Stimulated activated CD8-positive, alpha-beta memory T cell treated with anti-CD3 and anti-CD28 coated beads, Interleukin-4, amount 100 ng/mL, for 1 hour (primary cell): ENCODE measurements at places on chromosomes 6 and 20.

GRCh38 chr20:15188415-15188814 lies 851.0 kb upstream of the FLRT3 start:
- DNase-seq: no peak

DNA sequence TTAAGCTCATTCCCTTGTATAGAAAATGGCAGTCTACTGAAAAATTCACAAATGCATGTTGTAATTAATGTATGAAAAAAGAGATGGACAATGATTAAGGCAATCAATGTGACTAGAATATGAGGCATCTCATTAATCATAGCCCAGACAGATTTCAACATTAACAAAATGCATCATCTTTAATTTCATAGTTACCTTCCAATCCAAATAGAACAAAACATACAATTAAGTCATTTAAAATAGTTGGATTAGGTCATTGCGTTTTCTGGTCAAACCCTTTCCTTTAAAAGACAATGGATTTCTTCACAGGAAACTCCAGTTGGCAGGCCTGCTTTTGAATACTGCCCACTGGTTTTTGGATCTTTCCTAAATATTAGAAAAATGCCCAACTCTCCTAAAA lies 203.9 kb downstream of the HAO1 start:
- no peak for DNase-seq

GRCh38 chr6:79702691-79703090 lies 71.6 kb downstream of the SH3BGRL2 start:
- DNase-seq: no peak

GRCh38 chr6:54194067-54194466 lies 82.8 kb downstream of the MLIP start:
- DNase-seq: no peak

- DNase-seq: no peak
These were observed 164.9 kb upstream of the RREB1 start for GRCh38 chr6:6942831-6943230.

DNA sequence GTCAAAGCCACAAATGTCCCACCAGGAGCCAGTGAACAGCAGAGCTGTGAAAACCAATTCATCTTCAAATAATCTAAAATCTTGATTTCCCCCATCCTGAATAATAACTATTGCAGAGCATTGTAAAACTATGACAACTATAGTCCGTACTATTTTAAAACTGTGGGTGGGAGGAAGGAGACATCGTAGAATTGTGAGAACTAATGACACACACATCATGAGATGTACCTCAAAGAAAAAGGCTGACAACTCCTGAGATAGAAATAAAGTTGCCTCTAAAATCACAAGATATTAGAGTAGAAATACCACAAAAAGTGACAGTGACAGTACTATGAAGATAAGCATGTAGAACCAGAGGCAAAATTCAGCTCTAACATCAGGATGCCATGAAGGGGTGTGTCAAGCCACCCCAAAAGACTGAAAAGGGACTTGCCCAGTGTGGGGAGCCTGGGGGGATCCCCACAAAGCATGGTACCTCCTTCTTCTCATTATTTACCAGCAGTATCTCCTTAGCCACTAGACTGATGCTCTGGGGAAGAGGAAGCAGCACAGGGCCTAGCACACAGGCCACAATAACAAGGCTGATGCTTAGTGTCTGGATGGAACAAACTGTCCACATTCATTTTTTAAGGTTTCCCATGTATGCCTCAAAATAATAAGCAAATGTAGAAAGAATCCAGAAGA lies 13.4 kb downstream of the NAPB start:
- no peak for DNase-seq

DNA sequence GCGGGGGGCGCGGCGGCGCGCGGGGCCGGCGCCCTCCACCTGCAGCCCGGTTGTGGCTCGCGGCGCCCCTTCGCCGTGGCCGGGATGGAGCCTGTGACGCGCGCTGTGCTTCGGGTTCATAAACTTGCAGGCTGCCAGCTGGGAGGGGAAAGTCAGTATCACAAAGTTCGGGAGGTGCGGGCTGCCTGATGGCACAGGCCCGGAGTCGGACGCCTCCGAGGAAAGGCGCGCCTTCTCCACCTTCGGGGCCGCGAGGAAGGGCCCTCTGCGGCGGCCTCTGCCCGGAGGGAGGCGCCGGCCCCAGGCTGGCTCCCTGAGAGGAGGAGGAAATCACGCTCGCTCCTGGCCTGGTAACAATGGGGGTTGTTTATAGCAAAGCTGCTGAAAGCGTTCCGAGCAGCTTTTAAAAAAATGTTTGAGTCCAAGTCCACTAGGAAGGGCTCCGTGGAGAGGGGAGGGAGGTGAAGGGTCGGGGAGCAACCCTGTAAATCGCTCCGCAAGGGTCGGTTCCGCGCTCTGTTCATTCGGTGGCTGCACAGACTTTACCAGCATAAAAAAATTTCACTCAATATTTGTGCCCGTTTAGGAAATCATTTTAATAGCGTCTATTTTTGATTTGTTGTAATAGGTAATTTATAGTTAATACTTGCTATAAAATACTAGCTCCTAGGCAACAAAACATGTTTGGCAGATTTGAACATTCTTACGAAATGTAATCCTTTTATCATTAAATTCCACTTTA lies 1.0 kb downstream of the AFDN start:
- no peak for DNase-seq

DNA sequence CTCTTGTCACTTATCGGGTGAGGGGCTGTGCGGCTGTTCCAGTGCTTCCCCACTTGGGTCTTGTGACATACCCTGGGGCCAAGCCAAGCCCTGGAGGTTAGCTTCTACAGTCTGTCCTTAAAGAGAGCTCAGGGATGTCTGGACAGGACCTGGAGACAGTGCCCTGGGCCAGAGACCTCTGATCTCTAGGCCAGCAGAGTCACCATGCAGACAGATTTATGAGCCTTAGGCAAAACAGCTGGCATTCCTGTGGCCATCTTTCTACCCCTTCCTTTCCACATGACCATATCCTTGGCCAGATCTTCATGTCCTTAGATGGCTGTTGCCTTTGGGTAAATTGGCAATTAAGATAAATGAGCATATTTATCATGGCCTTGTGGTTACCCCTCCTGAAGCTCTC lies 678.6 kb downstream of the MAFB start:
- DNase-seq: no peak

GRCh38 chr6:139378882-139379341 lies 4.5 kb upstream of the CITED2 start:
- no peak for DNase-seq

DNA sequence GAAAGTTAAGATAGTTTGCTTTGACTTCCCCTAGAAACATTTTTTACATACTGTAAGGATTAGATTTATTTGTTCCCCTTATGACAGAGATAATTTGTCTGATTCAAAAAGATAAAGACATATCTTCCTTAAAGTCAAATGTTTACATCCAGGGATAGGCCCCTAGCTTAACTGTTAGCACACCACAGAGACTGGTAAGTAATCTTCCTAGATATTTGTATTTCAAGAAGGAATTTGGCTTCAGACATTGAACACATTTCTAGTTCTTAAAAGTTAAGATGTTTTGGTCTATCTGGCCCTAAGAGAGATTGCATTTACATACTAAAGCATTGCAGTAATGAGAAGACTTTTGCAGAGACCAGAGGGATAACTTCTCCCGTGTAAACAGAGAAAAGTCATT lies 1201.1 kb upstream of the GJE1 start:
- no peak for DNase-seq

DNA sequence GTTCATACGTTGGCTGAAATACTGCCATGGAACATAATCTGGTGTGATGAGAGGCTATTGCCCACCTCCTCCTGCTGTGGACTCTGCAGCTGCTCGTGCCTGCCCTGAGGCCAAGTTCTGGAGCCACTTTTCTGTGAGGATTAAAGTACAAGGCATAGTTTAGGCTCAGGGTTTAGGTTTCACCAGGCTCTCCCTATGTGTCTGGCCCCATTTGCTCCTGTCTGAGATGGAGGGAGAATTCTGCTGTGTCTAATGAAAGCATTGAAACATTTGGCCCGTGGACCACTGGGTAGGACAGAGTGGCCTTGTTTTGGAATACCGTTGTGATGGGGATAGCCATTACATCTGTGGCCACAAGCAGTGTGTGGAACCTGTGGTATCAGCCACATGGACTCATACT lies 5.9 kb downstream of the WRNIP1 start:
- DNase-seq: no peak

- DNase-seq: no peak
These were observed 118.4 kb downstream of the MRPL14 start for GRCh38 chr6:44008821-44009370.

GRCh38 chr20:13953227-13953626 lies 37.2 kb downstream of the SEL1L2 start:
- no peak for DNase-seq

DNA sequence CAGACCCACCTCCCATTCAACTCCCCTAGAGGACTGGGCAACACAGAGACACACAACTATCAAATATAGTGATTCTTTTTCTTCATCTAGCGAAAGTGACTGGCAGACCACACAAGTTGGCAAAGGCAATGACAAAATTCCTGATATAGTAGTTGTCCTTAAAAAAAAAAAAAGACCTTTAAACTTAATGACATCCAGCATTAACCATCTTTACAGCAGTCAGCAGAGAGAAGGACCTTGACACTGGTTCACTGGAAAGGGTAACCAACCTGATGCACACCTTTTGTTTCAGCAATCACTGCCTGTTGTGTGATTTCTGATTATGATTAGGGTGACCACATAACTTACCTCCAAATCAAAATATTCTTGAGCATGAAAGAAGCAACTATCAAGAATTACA lies 1.7 kb upstream of the CNKSR3 start:
- DNase-seq: no peak
